ENCODE measurements at places on chromosomes 6 and 20.

GRCh38 chr20:15674253-15675060 lies 898.8 kb downstream of the KIF16B start:
- no peak for DNase-seq

DNA sequence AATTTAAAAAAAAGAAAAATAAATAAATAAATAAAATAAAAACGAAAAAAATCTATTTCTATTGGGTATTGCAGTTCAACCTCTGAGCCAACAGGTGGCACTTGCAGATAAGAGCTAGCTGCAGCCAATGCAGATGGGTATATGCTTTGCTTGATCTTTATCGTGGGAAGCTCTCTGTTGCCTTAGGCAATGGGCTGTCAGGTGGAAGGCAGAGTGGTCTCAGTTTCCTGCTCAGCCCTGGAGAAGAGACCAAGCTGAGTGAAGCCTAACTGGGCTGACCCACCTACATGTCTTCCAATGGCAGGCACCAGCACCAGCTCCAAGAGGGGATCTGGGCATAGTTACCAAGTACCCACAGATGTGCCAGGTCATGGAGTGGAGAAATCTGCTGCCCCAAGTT lies 95.0 kb downstream of the AK9 start:
- peak; percentile 10 for DNase-seq

- no peak for DNase-seq
Measured at GRCh38 chr6:133300896-133301295, 59.7 kb downstream of the EYA4 start.

DNA sequence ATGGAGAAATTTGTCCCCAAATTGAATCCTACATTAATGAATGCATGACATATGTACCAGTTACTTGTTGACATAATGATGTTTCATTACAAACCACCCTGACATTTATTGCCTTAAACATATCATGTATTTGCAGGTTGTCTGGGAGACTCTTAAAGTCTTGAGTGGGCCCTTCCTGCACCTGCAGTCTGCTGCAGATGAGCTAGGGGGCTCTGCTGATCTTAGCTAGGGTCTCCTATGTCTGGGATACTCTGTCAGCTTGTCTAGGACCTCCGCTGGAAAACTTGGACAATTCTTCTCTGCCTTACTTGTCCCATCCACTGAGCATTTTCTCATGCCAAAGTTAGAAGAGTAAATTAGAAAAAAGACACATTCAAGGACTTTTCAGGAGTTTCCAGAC lies 581.6 kb downstream of the HAO1 start:
- no peak for DNase-seq

DNA sequence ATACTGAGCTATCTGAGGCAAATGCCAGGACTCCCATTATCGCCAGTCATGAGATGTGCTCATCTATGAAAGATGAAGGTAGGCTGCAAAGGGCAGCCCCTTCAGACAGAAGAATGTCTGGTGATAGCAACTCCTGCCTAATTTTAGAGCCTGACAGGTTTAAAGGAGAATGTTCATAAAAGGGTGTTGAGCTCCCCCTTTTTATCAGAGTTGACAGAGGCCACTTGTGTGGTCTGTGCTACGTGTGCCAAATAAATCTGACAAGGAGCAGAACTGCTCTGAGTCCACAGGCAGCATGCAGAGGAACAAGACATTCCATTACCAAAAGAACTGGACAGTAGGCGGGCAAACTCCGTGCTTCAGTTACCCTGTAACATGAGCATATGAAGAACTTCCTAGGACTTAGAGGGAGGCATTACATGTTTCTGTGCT lies 101.8 kb downstream of the PREP start:
- no peak for DNase-seq

DNA sequence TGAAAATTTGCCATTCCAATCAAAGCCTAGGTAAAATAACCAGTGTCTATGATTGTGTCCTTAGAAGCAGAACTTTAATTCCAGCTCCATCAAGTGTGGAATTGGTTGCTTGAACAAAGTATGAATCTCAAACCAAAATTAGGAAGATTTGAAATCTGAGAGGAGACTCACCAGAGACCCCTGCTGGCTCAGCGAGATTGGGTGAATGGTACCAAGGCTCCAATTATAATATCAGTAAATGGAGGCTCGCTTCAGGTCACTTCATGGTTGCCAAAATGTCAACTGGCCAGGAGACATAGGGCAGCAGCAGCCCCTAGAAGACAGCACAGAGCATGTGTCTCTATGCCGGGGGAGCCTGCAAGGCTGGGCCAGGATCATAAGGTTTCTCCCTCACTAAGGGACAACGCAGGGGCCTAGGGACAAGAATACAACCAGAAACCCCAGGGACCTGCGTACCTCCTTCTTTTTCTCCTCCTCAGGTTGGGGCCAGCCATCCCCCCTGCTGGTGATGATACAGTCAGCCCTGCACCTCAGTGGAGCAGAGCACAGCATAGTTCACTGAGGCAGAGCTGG lies 14.0 kb downstream of the RBL1 start:
- DNase-seq, result peak; percentile 16

DNA sequence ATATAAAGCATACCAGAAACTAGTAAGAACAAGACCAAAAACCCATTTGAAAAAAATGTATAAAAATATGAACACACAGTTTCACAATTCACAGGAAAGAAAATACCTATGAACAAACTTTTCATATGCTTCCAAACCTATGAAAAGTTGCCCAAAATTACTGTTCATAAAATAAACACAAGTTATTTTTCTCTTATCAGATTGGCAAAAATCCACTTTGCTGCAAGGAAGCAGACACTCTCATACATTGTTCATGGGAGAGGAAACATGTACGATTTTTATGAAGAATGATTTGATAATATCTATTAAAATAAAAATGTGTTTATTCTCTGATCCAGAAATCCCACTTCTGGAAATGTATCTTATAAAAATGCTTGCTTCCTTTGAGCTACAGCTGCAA lies 40.0 kb upstream of the OCSTAMP start:
- DNase-seq, result no peak

DNA sequence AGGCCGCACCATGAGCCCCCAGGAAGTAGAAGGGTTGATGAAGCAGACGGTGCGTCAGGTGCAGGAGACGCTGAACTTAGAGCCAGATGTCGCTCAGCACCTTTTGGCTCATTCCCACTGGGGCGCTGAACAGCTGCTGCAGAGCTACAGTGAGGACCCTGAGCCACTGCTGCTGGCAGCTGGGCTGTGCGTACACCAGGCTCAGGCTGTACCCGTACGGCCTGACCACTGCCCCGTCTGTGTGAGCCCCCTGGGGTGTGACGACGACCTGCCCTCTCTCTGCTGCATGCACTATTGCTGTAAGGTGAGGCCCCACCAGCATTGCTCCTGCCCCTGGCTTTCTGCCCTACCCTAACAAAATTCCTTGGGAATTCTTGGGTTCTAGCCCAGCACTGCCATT lies 13.1 kb downstream of the DNPH1 start:
- no peak for DNase-seq

DNA sequence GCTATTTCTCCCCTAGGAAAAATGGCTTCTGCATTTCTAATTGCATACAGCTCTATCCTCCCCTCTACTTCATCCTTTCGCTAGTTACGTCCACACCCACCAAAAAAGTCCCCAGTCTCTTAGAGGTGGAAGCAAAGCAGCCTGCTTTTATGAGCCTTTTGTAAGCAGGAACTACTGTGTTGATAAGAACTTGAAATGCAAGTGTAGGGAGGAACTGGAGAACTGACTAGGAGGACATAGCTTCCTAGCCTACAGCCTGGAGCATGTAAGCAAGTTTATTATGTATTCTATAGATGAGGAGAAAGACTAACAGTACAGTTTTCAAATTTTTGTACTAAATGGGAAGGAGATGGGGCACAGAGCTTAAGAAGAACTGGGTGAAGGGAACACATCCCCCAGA lies 10.3 kb downstream of the ARHGAP18 start:
- no peak for DNase-seq

GRCh38 chr6:110338820-110339470 lies 19.2 kb downstream of the METTL24 start:
- no peak for DNase-seq

- no peak for DNase-seq
Measured at GRCh38 chr6:56343295-56343694, 95.9 kb upstream of the COL21A1 start.

GRCh38 chr20:12014276-12014675 lies 96.6 kb downstream of the BTBD3 start:
- DNase-seq, result no peak

DNA sequence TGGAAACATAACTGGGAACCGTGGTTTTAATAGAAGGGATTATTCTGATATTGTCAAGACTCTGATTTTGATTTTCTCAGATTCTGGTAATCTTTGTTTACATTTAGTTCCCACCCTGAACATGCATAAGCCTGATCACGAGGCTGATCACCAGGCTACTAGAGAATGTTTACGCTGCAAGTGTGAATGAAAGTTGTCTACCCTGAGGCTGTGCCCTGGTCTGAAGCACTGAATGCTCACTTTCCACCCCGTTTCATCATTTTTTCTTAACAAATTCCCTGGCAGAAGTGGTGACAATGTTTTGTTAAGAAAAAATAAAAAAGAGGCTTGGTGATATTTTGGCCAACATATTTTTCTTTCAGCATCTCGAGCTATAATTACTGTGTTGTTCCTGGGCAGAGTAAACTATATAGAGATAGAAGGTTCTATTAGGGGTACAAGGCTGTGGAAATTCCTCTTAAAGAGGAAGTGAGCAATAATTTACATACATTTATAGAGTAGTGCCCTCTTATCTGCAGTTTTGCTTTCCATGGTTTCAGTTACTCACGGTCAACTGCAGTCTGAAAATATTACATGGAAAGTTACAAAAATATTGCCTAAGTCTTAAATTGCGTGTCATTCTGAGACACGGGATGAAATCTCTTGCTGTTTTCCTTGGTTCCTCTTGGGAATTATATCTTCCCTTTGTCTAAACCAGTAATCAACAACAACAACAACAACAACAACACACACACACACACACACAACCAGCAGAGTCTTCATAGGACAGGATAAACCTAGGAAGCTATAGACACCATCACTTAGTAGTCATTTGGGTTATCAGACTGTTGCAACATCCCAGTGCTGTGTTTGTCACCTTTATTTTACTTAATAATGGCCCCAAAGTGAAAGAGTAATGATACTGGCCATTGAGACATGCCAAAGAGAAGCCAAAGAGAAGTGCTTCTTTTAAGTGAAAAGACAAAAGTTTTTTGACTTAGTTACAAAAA lies 566.6 kb upstream of the CITED2 start:
- no peak for DNase-seq

DNA sequence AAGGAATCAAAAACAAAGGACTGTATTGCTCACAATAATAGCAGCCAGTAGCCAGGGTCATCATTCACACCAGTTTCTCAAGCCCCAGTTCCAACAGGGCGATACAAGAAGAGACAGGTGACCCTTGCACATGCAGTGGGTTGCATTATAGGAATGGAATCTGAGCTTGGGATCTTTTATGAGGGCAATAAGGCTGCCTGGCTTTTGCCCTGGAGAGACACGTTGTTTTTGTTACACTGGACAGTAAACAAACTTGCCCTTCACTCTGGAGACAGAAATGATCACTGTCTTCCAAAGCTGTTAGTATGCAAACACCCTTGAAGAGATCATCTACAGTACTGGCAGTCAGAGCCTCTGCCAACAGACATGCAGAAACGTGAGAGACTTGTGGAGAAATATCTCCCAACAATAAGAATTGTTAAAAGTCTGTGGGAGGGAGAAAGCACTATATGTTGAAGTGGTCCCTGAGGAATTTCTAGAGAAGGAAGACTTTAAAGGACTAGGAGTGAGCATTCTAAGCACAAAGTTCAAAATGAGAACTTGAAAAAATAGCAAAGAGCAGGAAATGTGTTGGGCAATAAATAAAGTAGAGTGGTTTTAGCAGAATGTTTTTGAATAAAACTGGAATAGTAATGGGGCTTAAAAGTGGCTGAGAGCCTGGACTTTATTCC lies 6.2 kb upstream of the COL12A1 start:
- DNase-seq, result no peak

- DNase-seq, result no peak
Measured at GRCh38 chr6:80550281-80550680, 443.8 kb downstream of the BCKDHB start.

GRCh38 chr6:157283330-157283898 lies 39.9 kb downstream of the TMEM242 start:
- no peak for DNase-seq

GRCh38 chr20:37188787-37189186 lies 9.4 kb upstream of the MROH8 start:
- DNase-seq, result no peak

DNA sequence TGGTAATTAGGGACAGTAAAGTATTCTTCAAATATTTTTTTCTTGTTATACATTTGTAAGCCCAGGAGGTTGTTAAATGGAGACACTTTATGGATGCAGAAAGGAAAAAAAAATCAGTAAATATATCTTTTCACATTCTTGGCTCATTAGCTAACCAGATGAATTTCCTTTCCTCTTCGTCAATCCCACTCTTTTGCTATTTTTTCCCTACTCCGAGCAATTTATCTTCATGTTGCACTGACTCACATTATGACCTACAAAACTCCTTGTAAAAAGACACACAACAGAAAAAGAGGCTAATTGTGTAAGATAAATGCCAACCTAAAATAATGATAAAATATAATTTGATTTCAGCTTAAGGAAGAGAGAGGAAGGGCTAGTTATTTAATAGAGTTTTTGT lies 472.9 kb upstream of the ZNF337 start:
- peak; percentile 4 for DNase-seq

GRCh38 chr20:40781327-40782042 lies 92.4 kb upstream of the MAFB start:
- no peak for DNase-seq

DNA sequence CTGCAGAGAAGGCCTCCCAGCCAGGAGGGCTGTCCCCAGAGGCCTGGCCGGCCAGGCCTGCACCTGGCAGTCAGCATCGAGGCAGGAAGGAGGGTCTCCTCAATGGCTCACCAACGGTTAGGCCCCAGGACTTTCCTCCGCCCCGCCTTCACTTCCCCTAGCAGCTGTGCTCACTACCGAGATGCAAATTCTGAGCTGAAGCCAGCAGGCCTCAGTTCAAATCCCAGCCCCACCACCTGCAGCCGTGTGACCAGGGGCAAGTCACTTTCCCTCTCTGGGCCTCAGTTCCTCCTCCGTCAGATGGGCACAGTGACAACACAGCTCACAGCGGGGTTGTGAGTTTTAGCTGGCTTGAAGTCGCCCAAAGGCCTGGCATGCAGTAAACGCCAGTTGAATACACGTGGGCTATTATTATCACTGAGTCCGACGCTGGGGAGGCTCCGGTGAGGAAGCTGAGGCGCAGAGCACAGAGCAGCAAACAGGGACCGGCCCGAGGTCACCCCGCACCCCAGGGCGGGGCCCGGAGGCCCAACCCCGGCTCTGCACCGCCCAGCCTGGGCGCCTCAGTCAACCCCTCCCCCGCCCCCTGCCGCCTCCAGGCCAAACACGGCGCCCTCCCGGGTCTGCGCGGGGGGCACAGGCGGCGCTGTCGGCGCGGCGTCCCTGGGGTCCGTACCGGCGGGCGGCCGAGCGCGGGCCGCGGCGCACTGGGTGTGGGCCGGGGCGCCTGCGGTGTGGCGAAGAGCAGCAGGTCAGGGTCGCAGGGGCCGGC lies 671 bp downstream of the E2F1 start:
- DNase-seq, result no peak

Measured in astrocyte of the hippocampus (primary cell).